ENCODE measurements at places on chromosomes 3 and 15. TPM values are rescaled to one million over a fixed set of nuclear protein-coding genes. Genes with fewer than 3 reads are reported as not detected.

GRCh38 chr15:34659056-34659455, 75.6 kb upstream of the GOLGA8B start:
- DNase-seq, result no peak

- DNase-seq, result no peak
Measured at GRCh38 chr15:90595763-90596155, 66.0 kb downstream of the CRTC3 start.

The GABRR3 gene
- total RNA-seq, result 0.20 TPM

DNA sequence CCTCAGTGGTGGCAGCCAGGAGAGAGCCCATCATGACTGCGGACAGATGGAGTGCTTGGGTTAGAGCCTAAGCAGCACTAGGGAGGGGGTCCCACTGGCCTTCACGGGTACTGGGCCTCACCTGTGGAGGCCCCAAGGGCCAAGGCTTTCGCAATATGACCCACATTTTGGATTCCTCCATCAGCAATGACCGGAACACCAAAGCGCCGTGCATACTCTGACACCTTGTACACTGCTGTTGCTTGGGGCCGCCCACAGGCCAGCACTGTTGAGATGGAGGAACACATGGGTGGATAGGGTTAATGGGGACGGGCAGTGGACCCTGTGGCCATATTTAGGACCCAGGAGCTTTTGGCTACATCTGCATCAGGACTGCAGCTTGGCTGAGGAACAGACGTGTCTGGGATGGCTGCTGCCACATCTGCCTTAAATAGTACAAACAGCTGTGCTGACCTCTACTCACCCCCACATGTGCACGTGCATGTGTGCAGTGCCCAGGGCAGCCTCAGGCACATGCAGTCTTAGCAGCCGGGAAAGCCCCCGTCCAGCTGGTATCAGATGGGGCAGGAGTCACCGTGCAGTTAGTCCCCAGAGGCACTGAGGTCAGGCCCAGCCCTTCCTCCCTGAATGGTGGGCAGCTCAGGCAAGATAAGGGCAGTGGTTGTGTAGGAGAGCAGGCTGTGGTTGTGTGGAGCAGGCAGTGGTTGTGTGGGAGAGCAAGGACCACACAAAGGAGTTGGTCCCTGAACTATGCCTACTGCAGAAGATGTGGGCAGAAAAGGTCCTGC, 3.3 kb downstream of the NDUFAF3 start:
- DNase-seq, result no peak

GRCh38 chr3:158539414-158540014, 31.5 kb upstream of the MLF1 start:
- no peak for DNase-seq

The ZBTB47 gene
- 23.8 TPM for total RNA-seq

GRCh38 chr15:56472278-56472677, 7.3 kb upstream of the MNS1 start:
- DNase-seq, result no peak
